ENCODE measurements at places on chromosomes 12 and 14.

DNA sequence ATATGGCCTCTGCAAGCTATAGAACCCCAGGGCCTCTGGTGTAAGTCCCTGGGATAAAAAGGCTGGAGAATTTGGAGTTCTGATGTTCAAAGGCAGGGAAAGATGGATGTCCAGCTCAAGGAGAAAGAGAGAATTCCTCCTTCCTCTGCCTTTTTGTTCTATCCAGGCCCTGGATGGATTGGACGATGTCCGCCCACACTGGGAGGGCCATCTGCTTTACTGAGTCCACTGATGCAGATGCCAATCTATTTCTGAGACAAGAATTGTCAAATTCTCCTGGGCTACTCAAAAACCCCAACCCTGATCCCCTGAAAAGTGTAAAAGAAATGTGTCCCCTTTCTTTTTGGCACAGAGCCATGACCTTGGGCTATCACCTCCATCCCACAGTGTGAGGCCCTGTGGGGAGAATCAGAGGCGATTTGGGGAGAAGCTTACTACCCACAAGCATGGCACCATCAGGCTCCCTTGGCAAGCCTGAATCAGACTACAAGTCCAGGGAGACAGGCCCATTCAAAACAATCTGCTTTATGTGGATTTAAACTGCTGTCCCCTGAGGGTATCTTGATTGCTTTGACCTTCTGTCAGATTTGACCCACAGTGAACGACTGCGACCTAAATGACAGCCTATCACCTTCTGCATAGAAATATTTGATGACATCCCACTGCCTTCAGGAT, 334.0 kb downstream of the NUAK1 start:
- DNase-seq = no peak

GRCh38 chr14:26905229-26905628, 307.4 kb upstream of the NOVA1 start:
- DNase-seq = no peak

DNA sequence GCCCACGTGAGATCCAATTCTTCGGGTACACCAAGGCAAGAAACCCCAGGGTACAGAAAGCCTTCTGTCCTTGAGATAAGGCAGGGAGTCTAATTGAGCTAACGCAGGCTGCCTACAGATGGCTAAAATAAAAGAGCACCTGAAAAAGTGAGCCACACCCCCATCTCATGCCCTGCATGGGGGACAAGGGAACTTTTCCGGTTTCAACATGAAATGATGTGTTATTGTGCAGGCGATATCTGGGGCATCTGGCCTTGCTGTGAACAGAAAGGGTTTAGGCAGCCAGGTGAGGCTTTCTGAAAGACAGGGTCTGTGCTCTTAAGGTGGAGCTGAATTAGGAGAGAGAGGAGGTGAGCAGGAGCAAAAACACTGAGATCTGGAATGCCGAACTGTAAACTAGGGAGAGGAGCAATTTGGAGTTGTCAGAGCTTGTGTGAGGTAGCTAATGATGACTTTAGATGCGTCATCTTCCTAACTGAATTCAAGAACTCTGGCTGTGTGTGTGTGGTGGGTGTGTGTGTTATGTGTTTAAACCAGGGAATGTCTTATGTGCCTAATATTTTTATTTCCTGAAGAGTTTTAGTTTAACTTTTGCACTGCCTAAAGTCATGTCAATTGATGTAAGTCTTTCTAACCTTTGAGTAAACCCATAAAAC, 20.1 kb upstream of the LDHB start:
- DNase-seq = no peak

DNA sequence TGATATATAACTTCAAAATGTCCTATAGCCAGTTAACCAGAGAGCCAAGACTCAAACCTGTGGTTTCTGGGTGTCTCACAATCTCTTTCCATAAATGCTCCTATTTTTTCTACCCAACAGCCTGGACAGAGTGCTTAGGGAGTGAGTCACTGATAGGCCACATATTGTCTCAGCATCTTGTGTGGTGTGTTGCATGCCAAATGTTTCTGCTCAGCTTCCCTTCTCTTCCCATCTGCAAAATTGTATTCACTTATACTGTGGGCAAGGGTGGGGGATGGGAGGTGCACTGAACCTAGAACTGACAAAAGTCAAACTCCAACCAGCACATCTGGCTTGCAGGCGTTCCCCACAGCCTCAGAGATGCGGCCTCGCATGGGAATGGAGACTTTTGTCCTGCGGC, 123.3 kb downstream of the KCNA5 start:
- no peak for DNase-seq
